ENCODE measurements at places on chromosomes 2 and 18. TPM values are rescaled to one million over a fixed set of nuclear protein-coding genes. Genes with fewer than 3 reads are reported as not detected.

GRCh38 chr2:176391148-176391419 is 121.8 kb downstream of the MTX2 start:
- no peak for ATAC-seq

- no peak for ATAC-seq
Observed at GRCh38 chr18:35407871-35408481, 30.8 kb upstream of the ZNF396 start.

MOGAT1 gene
- total RNA-seq: not detected

- no peak for ATAC-seq
Observed at GRCh38 chr2:96176661-96177060, 31.4 kb upstream of the DUSP2 start.

GRCh38 chr2:55103046-55103445 is 52.8 kb upstream of the RTN4 start:
- no peak for ATAC-seq

GRCh38 chr2:221309892-221310583 is 262.1 kb downstream of the EPHA4 start:
- no peak for ATAC-seq

All from motor neuron (in vitro differentiated cells).